NCI-H524 treated with DMSO at 0.1 percent for 48 hours (cell line): ENCODE measurements at places on chromosomes 6 and 20.

GRCh38 chr6:43465948-43466347 is 10.6 kb upstream of the DLK2 start:
- DNase-seq, result no peak

- DNase-seq, result no peak
Observed at GRCh38 chr6:22091424-22091948, 205.3 kb downstream of the PRL start.

DNA sequence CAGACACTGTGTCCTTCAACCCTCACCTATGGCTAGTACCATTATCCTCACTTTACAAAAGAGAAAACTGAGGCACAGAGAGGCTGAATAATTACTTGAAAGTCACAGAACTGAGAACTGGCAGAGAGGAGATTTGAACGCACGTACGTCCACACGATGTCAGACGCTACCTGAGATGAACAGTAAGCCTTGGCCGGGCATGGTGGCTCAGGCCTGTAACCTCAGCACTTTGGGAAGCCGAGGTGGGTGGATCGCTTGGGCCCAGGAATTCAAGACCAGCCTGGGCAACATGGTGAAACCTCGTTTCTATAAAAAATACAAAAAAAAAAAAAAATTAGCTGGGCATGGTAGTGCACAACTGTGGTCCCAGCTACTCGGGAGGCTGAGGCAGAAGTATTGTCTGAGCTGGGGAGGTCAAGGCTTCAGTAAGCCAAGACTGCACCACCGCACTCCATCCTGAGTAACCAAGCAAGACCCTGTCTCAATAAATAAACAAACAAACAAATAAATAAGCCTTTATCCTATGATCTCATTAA is 20.5 kb downstream of the GMDS start:
- DNase-seq, result no peak

- no peak for DNase-seq
Observed at GRCh38 chr6:138689849-138690248, 83.7 kb upstream of the CCDC28A start.

DNA sequence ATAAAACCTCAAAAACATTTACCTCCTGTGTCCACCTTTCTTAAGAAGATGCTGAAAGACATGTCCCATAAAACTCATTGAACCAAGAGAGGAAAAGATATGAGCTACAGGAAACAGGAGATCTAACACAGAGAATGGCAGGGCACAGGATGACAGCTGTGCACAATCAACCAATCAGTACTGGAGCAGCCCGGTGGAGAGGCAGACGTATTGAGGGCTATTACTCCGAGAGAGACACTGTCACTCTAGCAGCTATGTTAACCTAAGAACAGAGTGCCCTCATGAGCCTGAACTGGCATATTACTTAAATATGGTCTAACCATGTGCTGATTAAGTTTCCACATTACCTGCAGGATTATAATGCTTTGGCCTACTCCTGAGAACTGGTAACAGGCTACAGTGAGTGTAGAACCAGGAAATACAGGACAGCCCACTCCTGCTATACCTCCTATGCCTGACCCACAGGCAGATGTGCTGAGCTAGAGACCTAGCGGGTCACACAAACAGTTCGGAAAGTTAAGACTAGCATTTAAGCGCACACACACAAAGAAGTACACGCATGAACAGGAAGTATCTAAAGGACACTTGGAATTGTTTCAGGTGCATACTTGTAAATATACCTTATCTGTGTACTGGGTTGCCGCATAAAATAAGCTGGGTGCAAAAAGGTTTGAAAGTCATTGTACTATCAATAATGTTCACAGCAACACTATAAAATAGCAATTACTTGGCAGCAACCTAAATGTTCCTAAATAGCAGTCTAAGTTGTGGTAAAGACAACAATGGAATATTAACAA is 199.3 kb upstream of the SHLD1 start:
- no peak for DNase-seq

DNA sequence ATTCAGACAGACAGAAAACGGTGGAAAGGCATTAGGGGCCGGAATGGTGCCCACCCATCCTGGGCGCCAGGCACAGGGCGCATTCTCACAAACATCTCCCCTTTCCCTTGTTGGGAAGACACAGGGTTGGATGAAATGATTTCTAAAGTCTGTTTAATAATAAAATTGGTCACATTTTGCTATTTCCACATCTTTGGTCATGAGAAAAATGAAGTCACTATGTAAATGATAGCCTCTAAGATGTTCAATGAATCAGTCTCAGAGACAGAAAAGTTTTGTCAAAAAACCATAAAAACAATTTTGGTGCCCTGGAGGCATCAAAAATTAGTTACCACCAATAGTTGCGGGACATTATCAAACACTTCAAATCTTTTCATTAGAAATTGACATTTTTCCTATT is 40.7 kb downstream of the PRR18 start:
- no peak for DNase-seq

DNA sequence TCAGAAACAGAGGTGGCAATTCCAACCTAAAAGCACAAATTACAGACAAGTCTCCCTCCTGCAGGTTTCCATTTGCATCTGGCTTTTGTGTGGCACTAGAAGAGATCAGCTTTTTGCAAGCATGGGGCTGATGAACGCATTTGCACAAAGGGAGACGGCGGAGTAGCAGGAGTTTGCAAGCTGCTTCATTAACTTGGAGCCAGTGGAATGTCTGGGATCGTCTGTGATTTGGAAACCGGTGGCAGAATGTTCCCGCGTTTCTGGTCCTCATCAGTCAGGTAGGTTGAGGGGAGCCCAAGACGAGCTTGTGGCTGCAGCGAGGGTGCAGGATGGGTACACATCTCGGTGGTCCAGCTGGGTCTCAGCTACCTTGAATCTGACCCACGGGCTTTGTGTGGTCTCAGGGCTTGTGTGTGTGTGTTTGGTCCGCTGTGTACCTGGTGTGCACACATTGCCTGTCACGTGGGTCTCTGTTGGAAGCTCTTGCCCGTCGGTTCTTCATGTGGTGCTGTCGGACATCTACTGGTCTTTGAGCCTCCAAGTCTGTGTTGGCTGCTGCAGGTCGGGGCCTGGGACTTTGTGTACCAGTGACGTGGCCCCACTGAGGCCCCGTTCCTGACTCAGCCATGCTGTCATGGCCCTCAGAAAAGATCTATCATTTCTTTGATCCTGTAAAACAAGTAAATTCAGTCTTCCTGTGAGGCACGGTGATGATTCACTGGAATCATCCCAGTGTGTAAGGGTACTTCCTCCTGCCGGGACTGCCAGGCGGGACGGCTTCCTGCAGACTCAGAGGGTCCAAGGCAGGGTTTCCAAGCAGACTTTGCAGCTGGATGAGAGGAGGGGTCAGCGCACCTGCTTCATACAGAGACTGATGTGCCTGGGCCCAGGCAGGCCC is 12.4 kb upstream of the MYT1 start:
- DNase-seq, result no peak

GRCh38 chr6:35084041-35084491 is 57.1 kb downstream of the TCP11 start:
- no peak for DNase-seq

GRCh38 chr20:2331901-2332565 is 36.2 kb downstream of the TGM3 start:
- no peak for DNase-seq
